ENCODE measurements at places on chromosomes 2 and 18.

DNA sequence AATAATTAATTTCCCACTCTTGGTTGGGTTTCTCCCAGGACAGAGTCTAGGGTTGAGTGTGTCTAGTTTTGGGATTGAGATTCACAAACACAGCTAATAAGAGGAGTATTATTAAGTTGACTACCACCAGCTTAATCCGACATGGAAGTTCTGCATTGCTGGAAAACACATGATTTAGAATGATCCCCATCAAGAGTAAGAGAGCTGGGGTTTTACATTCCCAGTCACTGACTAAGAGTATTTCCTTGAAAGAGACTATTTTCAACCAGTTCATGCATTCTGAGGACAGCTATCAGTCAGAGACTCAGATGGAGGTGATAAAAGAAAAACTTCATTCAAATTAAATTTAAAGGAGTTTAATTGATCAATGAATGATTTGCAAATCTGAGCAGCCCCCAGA lies 334.6 kb upstream of the LRATD1 start:
- DNase-seq: no peak

GRCh38 chr2:30162806-30163205 lies 16.0 kb downstream of the YPEL5 start:
- DNase-seq: no peak

DNA sequence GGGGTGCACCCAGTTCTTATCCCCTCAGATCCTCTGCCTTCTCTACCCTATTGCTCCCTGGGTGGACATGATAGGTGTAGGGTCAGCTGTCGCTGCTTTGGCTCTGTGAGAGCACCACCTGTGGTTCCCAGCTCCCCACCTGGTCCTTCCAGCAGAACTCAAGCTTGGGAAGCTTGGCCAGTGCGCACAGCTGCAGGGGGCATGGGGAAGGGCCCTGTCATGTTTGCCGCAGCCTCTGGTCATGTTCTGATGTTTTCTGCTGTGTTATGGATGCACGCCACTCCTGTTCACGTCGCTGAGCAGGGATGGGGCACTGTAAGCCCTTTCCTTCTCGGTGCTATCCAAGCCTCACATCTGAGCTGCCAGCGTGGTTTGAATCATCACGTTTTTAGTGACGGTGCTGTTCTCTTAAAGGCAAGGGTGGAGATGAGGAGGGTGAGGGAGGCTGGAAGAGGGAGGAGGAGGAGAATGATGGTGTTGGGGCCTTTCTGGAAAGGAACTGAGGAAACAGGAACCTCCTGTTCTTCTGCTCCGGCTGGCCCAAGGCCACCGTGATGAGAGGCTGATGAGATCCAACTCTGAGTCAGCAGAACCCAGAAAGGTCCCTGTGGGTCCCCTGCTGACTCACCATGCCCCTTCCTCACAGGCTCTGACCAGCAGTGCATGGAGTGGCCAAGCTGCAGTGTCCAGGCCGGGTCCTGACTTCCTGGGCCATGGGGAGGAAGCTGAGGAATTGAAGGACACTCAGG lies 78.0 kb downstream of the LIPG start:
- no peak for DNase-seq

DNA sequence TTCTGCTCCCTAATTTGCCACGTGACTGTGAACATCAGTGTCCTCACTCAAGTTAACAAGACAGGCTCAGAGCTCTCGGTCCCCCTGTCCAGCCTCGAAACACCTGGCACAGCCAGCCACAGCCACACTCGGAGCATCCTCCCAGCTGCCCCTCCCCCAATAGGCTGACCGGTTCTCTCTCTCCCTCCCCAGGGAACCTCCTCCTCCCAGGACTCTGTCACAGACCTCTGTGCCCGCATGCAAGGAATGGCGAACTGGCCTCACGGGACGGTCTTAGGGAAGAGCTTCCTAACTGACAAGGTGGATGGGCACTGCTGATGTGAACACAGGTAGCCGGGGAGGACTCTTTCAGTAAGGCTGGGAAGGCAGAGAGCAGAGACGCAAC lies 18.8 kb downstream of the CYP26B1 start:
- no peak for DNase-seq

DNA sequence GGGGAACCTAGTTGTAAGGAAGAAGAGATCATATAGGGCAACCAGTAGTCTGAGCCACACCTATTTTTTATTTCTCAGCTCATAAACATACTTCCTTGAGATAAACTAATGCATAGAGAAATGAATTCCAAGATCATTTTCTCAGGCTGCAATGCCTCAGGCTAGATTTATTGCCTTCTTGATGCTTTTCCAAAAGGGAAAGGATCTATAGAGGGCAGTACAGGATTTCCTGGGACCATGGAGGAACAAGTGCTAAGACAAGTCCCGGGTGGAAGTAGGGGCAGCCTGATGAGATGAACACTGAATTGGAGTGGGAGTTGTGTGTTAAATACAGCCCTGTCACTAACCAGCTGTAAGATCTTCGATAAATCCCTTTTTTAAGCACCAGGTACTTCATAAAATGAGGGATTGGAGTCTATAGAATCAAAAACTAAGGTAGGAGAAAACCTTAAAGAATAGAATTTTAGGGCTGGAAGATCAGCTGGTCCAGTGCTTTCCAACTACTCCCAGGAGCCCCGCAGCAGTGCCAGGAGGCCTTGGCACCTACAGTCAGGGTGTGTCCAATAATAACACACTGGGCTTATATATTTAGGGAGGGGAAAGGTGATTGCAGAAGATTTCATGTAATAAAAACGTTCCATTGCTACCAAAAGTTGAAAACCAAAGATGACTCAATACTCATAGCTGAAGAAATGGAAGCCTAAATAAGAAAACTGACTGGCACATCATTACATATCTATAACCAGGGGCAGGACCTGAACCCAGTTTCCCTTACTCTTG lies 58.1 kb downstream of the SERTAD2 start:
- DNase-seq: peak; percentile 8

Measured in SJSA1 (cell line).